ENCODE measurements at places on chromosomes 1 and 21.

DNA sequence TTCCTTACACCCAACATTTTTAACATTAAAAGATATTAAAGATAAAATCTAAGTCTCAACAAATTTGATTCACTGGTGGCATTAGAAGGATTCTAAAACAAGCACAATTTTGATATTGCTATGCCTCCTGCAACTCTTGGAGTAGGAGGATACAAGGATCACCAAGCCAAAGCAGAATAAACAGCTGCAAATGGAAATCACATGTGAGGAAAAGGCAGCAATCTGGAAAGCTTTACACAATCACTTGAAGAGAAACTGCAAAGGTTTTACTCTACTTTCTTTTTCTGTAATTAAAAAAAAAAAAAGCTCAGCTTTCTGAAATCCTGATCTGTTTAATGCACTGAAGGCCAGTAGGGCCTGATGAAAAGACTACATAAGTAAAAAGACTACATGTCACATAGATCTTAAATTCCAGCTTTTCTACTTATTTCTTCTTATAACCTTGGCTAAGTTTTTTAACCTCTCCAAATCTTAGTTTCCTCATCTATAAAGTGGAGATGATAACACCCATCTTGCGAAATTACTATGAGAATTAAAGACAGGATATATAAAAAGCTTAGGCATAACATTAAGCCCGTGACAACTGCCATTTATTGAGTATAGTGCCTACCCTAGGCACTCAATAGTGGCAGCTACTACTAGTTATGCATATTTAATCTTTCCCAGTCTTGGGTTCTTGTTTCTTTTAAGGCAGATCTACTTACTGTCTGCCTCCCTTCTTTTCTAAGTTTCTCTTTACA, 73.5 kb downstream of the EPS15 start:
- no peak for DNase-seq

GRCh38 chr1:67485046-67485811, 55.0 kb upstream of the SERBP1 start:
- no peak for DNase-seq

DNA sequence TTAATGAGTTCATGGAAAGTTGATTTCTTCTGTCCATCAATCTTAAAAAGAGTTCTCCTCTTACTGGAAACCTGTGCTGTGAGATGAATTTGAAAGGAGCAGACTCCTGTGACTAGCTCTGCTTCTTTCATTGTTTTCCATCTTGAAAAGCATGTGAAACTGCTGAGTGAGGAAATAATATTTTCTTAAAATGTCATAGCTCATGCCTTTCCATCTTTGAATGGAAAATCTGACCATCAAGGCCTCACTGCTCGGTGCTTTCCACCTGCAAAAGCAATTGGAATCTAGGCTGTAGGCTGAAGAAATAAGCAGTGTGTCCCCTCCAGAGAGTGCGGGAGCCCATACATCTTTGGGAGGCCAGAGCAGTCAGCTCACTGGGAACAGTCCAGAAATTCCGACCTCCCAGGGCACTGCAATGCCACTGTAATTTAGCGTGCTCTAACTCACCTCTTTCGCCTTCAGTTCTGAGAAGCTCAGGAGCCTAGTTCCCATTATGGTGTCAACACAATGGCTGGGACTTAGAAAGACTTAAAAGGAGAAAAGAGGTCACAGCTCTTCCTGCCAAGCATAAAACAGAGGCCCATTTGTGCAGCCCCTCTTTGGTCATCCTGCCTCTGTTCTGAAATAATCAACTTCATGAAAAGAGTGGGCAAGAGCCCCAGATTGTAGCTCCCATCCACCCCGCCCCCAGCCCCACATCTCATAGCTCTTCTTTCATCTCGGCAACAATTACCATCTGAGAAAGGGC, 50.4 kb upstream of the F3 start:
- DNase-seq: peak; percentile 82

DNA sequence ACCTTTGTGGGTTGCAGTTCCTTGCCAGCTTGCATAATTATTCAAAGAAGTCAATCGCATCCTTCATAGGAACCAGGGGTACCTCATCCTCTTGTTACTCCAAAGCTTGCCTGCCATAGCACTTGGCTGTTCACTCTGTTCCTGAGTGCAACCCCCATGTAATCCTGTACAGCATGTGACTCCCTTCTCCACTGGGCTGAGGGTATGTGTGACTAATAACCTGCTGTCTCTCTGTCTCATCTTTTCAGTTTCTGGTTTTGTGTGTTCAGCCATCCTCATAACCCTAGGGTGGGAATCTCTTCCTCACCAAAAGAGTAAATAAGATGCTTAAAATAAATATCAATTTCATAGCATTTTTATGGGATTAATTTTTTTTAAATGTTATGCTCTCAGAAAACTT, 351.9 kb downstream of the S1PR1 start:
- no peak for DNase-seq

DNA sequence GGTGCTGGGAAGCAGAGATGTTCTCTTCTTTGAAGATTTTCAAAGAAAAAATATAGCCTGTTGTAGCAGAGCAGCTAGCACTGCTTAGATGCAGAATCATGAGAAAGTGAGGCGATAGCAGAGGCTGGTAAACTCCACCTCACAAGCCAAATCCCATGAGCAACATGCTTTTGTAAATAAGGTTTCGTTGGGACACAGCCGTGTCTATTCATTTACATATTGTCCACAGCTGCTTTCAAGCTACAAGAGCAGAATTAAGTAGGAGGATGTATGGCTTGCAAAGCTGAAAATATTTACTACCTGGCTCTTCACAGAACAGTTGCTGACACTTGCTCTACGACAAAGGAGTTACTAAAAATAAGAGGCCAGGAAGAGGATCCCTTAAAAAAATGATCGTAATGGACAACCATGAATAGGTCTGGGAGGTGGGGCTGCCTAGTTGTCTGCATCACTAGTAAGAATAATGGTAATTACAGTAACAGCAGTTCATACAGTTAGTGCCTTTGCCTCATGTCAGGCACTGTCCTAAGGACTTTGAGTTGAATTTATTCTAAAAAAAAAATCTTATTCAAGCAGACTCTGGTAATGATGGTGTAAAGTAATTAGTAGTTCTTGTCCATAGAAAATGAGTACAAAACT, 622.0 kb downstream of the KIF26B start:
- DNase-seq: no peak

- no peak for DNase-seq
Observed at GRCh38 chr1:7680955-7681268, 90.2 kb upstream of the VAMP3 start.

DNA sequence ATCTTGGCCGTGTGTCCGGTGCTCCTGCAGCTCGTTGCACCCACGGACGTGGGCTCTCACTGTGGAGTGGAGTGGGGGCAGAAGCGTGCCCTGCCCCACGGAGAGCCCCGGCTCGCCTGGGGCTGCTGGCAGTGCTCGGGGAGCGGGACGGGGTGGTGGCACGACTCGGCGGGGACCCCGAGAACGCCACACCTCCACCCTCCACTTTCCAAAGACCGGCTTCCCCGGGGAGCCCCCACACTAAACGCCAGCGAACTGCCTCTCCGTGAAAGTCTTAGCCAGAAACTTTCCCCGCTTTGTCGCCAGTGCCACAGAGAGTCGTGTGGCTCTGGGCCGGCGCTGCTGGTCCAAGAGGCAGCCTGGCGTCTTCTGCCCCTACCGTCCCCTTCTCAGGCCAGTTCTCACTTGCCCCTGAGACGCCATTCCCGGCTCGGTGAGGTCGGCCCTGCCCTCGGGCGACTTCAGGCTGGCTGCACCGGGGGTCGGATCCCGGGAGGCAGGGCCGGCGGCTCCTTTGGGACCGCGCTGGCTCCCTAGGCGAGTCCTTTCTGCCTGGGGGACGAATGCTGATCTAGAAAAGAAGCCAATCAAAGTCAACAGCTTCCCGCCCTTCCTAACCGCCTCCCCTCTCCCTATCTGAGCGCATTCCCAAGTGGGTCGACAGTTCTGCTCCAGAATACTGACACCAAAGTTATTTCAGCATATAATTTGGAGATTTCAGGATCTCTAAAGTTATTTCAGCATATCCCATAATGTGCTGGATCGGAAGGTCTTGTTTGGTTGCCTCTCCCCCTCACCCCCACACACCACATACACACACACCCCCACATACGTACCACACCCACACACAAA, 2.6 kb upstream of the SAMD13 start:
- peak; percentile 85 for DNase-seq

DNA sequence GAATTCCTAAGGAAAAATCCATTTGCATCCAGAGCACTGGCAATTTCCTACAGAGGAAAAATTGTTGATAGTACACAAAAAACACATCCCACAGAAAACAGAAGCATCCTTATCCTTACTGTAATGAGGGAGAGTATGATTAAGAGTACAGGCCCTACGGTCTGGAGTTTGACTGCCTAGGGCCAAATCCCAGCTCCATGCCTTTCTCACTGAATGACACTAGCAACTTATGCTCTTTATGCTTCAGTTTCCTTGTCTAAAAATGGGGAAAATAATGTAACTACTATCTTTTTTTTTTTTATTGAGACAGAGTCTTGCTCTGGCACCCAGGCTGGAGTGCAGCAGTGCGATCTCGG, 27.8 kb upstream of the CEP350 start:
- no peak for DNase-seq

GRCh38 chr1:201226859-201227488, 36.4 kb downstream of the IGFN1 start:
- DNase-seq: no peak

DNA sequence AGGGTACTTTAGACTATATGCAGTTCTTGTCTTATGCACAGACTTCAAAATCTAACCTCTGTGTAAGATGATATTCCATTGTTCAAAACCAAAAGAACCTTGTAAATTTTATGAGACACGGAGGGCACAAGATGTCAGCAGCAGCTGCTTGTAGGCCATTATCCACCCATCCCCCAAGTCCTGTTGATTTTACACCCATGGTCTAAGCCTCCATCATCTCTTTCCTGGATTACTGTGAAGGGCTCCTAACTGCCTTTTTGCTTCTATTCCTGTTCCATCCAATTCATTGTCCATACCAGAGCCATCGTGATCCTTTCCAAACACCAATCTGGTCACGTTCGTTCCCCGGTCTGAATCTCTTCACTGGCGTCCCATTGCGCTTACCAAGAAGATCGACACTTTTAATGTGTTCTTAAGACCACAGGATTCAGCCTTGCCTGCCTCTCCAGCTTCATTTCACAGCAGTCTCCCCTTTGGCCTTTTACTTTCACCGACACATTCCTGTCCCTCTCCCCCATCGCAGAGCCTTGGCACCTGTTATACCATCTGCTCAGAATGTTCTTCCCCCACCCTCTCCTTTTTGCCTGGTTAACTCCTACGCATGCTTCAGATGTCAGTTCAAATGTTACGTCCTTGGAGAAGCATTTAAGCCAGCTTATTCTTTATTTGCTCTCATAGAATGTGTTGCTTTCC, 107.3 kb upstream of the POU3F1 start:
- no peak for DNase-seq

- peak; percentile 28 for DNase-seq
Observed at GRCh38 chr1:47703156-47703825, 265.4 kb downstream of the FOXD2 start.

- no peak for DNase-seq
Observed at GRCh38 chr1:243827206-243827605, 22.8 kb downstream of the AKT3 start.

DNA sequence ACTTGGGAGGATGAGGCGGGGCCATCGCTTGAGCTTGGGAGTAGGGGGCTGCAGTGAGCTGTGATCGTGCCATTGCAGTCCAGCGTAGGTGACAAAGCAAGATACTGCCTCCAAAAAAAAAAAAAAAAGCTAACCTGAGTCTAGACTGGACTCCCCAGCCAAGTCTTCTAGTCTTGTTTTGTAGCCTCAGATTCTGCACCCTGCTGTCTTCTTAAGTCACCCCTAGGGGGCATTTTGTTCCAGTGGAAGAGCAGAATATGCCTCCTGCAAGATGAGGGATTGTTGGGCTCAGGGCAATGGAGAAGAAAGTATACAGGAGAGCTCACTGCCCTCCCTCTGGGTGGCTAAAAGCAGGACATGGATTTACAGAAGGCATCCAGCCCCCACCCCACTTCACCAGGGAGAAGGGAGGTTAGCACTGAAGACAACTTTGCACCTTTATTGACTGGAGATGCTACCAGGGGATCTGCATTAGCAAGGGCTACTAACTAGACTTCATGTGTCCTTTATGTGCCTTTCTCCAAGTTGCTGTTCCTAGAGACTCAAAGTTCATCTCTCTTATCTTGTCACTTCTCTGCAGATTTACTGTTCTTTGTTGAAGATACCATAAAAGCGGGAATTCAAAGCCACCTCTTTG, 15.3 kb upstream of the RNF187 start:
- no peak for DNase-seq

GRCh38 chr1:109427171-109427467, 871 bp upstream of the PSMA5 start:
- DNase-seq: no peak

DNA sequence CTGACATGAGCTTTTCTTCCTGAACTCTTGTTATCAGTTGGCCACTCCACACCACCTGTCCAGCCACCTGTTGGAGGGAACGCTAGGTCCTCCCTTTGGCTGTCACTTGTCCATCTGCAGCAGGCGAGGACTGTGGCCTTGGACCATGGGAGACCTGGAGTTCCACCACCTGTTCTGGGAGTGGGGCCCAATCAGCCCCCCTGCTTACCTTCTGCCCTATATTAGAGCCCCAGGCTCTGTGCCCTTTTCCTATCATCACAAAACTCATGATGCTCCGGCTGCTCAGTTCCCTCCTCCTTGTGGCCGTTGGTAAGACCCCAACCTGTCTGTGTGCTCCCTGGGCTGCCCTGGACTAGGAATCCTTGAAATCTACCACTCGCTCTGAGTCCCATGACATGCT, at the start of gene CELA3A:
TSS of gene CELA3A (plus strand) at position 249 of the 400 bp plus-strand sequence. CDS start at position 267, 18 bp downstream.
- no peak for DNase-seq

DNA sequence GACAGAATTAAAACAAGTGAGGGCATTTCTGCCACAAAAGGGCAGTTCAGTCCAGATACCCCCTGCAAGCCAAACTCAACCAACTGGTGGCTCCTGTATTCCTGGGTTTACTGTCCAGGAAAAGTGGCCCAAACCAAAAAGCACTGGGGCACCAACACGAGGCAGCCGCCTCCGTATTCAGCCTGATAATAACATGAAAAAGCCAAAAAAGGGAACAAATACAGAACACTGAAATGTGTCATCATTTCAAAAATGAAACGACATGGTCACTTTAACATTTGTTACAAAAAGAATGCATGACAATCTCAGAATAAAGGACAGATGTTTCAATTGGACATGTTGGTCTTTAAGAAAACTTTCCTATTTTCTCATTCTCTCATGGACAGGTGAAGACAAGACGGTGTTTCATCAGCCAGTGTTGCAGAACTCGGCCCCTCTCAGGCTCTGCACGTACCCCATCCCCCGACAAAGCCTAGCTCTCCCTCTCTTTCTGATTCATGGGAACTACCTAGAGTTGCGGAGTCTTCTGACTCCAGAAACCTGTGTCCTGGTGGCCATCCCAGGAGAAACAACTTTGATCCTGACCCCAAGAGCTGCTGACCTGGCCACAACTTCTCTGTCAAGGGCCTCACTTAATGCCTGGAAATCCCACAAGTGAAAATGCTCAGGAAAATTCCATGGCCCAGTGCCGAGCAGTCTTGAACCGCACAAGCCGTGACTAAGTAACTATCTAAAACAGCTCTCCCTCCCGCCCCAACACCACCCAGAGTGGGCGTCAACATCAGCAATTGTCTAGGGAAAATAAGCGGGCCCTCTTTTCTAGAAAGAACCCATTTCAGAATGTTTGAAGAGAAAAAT, 27.1 kb downstream of the ZBTB17 start:
- no peak for DNase-seq

GRCh38 chr1:59520194-59520593, 223.3 kb downstream of the FGGY start:
- DNase-seq: no peak
